ENCODE measurements at places on chromosomes 7 and 10.

DNA sequence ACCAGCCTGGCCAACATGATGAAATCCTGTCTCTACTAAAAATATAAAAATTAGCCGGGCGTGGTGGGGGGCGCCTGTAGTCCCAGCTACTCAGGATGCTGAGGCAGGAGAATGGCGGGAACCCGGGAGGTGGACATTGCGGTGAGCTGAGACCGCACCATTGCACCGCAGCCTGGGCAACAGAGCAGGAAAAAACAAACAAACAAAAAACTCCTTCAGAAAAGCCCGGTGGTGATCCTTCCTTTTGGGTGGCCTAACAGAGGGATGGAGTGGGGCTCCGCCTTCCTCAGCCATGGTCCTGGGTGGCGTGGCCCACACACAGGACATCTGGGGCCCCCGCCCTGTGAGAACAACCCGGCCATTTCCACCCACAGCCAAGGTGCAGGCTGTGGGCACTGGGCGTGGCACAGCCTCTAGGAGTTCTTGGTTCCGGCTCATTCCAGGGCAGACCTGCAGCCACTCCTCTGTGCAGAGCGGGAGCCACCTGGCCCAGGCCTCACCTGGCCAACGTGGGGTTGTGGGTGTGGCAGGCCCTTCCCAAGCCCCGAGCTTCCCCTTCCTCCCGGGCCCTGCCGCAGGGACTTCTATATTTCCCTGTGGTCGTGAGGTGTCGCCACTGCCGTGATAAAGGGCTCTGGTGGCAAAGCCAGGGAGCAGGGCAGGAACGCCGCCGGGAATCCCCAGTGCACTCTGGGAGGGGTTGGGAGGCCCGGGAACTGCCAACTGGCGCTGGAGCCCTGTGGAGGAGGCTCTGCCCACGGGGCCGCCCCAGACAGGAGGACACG lies 37.6 kb downstream of the GET4 start:
- DNase-seq: no peak

DNA sequence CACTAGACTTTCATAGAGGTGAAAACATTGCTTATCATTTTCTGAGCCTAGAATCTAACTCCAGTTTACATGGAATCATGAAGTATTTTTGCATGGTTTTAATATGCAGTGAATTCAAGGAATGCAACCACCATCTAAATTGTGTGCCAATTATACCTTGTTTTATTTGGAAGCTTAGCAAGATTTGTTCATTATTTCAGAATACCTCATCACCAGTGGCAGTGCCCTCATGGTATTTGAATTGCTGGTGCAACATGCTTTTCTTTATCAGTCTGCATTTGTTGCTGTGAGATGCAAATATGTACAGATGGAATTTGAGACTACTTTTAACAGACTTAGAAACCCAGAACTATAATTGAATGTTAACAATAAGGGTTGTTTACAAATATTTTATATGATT lies 18.7 kb upstream of the ZNF800 start:
- DNase-seq: no peak

GRCh38 chr10:28838908-28839307 lies 161.6 kb downstream of the BAMBI start:
- no peak for DNase-seq

- DNase-seq: no peak
Measured at GRCh38 chr7:20305726-20306125, 25.0 kb upstream of the ITGB8 start.

DNA sequence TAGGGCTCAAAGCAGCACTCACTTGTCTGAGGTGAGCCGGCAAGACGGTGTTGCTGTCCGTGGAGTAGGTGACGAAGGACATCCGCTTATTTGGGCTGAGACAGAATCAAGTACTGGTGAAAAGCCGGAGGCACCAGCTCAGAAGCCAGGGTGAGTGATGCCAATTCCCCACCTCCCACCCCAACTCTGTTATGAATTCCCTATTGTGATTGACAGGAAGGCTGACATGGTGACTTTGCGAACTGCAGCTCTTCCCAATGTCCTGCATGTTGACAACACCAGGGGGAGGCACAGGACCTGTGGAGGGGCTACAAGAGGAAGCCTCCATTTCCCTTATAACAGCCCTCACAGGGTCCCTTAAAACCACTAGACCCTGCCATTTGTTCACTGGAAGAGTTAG lies 52.3 kb upstream of the MSMB start:
- no peak for DNase-seq

DNA sequence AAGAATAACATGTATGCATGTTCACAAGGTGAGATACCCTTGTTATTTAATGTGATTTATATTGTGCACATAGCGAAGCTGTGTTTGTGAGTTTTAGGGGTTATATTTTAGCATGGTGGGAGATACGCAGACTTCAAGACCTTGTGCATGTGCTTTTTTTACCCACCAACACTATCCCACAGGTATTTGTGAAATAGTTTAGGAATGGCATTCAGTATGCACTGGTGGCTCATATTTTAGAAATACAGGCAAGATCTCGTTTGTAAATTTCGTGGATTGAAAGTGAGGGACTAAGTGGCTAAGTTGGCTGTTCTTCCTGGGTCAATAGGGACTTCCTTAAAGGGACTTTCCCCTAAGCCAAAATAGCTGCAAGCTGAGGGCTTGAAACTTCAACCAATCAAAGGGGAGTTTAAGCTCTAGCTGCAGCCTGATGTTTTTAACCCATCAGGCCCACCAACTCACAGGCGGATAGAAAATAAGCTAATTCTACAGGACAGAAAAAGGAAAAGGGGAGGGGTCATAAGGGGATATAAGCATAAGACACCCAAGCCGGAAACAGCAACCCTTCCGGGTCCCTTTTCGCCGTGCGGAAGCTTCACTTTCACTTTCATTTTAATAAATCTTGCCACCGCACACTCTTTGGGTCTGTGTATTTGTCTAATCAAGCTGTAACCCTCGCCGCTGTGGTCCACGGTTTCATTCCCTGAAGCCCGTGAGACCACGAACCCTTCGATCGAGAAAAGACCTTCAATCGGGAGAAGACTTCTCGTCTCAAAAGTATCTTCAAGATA lies 291.0 kb downstream of the GPR158 start:
- DNase-seq: no peak

DNA sequence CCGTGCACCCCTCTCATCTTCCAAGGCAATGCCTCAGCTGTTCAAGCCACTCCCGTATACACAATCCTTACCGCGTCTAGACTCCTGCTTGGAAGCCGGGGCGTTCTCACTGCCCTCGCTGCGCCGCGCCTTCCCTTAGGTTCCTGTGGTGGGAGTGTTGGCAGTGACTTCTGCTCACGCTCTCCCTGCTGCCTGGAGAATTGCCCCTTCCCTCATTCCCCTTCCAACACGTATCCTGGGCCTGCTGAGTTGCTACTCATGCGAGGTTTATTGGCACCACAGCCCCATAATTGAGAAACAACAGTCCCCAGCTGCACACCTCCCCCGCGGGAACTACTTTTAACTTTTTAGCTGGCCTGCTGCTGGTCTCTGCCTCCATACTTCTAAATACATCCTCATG lies 31.9 kb downstream of the RBM17 start:
- no peak for DNase-seq

DNA sequence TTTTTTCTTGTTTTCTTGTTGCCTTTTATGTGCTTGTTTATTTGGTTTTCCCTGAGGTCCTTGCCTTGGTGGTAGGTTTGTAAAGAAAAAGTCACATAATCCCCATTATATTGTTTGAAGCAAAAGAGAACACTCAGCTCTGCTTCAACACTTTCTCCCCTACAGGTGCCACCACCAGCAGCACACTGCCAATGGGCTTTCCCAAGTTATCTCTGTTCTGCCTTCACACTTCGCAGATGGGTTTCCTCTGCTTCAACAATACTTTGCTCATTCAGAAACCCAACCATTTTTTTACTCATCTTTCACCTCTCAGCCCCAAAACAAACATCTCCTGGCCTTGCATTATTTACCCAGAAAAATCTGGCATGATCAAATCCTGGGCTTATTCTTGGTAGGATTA lies 375.1 kb upstream of the TEX47 start:
- no peak for DNase-seq

DNA sequence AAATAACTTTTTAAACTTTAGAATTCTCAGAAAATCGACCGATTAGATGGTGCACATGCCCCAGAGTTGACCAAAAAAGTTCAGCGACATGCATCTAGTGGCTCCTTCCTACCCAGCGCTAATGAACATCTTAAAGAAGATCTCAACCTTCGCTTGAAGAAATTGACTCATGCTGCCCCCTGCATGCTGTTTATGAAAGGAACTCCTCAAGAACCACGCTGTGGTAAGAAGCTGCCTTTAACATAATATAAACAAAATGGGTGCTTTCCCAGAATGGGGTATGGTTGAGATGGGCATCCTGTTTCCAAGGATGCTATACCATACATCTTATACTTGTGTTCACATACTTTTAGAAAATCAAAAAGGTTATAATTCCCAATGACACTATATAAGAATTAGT lies 24.6 kb downstream of the GLRX3 start:
- no peak for DNase-seq

GRCh38 chr7:107975394-107976013 lies 27.5 kb downstream of the LAMB1 start:
- no peak for DNase-seq

- DNase-seq: no peak
Measured at GRCh38 chr7:46003896-46004875, 83.1 kb upstream of the IGFBP3 start.

DNA sequence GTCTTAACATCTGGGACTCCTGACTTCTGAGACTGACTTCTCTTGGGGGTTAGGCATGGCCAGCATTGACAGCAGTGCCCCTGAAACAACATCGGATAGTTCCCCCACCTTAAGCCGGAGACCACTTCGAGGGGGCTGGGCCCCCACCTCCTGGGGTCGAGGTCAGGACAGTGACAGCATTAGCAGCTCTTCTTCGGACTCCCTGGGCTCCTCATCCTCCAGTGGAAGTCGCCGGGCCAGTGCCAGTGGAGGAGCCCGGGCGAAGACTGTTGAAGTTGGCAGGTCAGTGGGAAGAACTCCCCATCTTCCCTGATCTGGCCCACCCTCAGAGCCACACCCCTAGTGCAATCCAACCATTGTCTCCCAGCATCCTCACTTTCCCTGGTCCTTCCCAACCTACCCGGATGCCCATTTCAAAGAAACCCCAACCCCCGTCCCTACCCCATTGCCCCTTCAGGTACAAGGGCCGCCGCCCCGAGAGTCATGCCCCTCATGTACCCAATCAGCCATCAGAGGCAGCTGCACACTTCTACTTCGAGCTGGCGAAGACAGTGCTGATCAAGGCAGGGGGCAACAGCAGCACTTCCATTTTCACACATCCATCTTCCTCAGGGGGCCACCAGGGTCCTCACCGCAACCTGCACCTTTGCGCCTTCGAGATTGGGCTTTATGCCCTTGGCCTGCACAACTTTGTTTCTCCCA lies 12.1 kb downstream of the ZSWIM8 start:
- DNase-seq: no peak

DNA sequence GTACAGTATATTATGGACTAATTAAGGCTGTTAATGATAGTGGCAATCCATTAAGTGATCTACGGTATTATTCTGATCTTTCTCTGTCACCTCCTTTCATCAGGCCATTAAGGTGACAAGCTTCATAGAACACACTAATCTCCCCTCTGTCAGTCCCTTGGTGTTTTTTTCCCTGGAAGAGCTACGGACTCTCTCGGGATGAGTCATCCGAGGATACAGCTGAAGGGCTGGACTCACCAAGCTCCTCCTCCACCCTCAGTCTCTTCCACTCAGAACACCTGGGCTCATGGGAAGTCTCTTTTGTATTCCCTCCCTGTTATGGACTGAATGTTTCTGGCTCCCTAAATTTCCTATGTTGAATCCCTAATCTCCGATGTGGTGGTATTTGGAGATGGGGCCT lies 69.8 kb upstream of the PLXNA4 start:
- DNase-seq: no peak

GRCh38 chr7:93178213-93178612 lies 30.0 kb upstream of the SAMD9L start:
- DNase-seq: no peak

- peak; percentile 14 for DNase-seq
Measured at GRCh38 chr7:23863209-23863787, 153.3 kb downstream of the STK31 start.

- no peak for DNase-seq
Measured at GRCh38 chr7:139047970-139048369, 12.1 kb upstream of the ZC3HAV1L start.

- DNase-seq: no peak
Measured at GRCh38 chr10:76433161-76434005, 1002.0 kb downstream of the LRMDA start.

- DNase-seq: peak; percentile 69
Measured at GRCh38 chr10:6530211-6530840, 49.8 kb downstream of the PRKCQ start.

DNA sequence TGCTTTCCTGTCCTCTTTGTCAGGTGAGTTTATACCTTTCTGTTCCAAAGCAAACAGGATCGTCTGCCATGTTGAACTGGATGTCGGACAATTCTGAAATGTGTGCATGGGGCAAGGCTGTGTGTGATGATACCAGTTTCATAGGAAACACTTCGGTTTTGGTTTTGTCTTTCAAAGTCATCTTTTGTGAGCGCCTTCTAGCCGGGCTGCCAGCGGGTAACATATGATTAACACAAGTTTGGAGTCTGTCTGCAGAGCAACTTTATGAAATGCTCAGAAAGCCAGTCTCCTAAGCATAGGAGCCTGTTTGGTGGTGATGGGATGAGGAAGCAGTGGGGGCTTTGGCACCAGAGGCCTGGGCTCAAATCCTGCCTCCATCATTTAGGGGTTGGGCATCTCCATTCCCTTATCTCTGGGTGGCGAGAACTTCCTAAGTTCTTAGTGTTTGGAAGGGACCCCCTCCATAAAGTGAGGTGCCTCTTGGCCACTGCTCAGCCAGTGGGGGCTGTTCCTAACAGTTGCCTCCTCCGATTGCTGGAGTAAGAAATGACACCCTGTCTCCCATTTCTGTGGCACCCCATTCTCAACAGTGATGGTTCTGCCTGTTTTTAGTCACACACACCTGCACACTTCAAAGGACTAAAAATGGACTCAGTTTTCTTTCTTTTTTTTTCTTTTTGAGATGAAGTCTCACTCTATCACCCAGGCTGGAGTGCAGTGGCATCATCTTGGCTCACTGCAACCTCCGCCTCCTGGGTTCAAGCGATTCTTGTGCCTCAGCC lies 36.8 kb downstream of the CUX1 start:
- no peak for DNase-seq

DNA sequence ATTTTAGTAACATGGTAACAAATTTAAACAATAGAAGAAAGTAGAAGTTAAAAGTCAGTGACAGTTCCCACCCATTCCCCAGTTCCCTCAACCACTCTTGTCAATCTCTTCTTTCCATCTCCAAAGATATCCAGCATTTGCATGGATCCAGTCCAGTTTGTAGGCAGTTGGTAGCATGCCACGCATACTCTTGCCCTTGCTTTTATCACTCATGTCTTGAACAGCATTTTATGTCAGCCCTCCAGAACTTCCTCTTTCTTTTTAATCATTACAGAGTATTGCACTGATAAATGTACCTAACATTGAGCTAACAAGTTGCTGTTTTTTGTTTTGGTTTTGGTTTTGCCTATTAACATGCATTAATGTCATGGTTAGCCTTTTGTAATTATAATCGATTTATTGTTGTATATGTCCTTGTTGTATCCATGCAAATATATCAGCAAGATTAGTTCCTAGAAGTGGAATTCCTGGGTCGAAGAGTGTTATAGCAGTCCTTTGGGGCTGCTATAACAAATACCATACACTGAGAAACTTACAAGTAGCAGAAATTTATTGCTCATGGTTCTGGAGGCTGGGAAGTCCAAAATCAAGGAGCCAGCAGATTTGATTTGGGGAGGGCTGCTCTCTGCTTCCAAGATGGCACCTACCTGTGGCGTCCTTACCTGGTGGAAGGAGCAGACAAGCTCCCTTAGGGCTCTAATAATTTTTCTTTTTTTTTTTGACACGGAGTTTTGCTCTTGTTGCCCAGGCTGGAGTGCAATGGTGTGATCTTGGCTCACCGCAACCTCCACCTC lies 25.7 kb downstream of the CHST3 start:
- DNase-seq: no peak
